ENCODE measurements at places on chromosomes 5 and 9.

GRCh38 chr5:176994460-176995121, 12.0 kb downstream of the UIMC1 start:
- DNase-seq = no peak

DNA sequence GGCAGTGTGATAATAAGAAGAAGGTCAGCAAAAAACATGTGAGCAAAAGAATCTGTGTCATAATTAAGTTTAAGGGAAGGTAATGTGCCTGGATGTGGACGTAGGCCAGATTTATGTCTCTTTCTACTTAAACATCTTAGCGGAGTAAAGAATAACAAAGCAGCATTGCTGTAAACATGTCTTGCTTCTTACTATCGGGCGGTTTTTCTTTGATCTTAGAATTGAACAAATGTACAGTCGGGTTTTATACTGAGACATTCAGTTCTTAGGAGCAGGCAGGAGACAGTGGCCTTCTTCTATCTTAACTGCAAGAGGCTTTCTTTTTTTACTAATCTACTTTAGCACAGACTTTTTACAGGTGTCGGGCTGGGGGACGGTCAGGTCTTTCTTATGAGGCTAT, 40.4 kb upstream of the FLT4 start:
- DNase-seq = no peak

DNA sequence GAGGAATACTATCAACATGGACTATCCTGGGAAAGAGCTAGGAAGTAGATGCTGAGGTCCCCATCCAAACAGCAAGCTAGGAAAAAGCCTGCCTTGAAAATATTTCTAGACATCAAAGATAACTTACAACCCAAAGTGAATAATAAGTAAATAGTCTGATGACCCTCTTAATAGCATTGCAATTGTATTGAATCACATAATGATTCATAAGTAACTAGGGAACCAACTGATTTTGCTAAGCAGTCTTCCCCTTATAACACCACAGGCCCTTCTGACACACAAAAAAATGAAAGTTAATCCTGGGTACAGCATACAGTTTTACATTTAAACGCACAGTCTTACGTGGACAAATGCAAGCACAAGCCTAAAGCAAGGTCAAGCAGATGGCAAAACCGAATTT, 199.3 kb downstream of the RFK start:
- no peak for DNase-seq

GRCh38 chr5:119470851-119471451, 18.7 kb downstream of the HSD17B4 start:
- no peak for DNase-seq

DNA sequence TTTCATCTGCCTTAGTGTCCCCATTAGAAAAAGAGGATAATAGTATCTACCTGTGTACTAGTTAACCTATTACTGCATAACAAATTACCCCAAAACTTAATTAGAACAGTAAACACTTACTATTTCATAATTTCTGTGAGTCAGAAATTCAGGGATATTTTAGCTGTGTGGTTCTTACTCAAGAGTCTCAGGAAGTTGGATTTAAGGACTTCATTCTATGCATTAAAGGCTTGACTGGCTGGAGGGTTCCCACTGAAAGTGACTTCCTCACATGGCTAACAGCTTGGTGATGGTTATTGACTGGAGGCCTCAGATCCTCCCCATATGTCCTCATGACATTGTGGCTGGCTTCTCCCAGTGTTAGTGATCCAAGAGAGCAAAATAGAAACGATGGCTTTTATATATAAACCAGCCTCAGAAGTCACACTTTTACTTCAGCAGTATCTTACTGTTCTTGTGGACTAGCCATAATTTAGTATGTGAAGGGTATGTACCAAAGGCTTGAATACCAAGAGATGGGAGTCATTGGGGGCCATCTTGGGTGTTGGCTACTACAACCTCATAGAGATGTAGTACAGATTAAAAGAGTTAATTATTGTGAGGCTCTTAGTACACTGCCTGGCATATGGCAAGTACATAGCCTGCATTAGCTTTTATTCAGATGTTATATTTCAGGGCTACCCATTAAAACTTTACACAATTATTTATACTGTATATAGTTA, 9.9 kb downstream of the RAD23B start:
- no peak for DNase-seq

DNA sequence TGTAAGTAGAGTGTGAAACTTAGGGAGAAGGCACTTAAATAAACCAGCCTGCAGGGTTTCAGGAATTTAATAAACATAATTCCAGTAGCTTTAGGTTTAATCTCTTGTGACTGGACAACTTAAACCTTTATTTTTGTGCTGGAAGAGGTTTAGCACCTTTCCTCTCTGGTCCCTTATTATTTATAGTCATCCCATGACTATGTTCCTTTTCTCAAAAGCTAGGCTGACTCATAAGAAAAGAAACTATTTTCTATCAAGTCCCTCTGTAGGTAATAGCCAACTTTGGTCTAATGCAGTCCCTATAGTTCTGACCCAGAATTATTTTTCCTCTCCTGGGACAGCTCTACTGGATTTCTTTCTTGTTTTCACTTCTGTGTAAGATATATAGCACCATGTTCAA, 588.9 kb downstream of the NR2F1-AS1 start:
- no peak for DNase-seq

DNA sequence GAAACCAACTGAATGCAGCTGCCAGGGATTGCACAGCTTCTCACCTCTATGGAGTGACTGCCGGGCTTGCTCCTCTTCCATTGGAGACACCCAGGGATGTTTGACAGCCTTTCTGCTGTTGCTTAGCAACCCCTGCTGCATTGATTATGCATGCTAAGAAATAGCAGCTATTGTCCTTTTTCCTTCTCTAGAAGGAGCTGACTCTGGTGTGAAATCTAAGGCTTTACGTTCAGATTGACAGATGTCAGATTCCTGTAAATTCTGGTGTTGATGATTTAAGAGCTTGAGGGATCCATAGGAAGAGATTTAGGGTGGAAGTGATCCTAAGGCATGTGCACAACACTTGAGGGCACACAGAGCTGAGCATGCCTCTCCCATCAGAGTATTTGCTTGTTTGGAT, 267.7 kb downstream of the NTRK2 start:
- DNase-seq = no peak

GRCh38 chr9:137429974-137430722, 7.0 kb downstream of the NOXA1 start:
- DNase-seq = no peak

DNA sequence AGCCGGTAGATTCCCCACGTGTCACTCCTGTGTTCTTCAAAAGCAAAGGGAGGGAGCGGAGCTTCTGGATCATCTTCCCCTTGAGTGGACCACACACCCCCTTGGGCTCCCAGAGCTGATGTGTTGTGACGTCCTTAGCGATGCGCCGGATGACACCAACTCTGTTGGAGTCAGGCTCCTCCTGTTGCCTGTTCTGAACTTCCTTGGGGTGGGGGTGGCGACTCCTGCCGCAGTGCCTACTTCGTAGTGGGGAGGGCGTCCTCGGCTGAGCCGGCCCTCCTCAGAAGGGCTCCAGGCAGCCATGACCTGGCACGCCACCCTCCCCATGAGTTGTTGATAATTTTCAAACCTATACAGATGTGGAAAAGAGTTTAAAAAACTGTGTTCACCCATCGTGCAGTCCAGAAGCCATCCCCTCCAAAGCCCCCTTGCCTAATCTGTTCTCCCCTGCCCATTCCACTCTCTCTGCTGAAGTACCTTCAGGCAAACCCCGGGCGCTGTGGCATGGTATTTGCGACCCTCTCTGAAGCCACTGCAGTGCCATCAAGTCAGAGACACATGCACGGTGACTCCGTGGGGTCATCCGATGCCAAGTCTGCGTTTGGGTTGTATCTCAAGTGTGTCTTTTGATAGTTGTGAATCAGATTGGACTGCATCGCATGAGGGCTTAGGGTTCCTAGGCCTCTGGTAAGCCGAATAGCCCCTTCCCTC, 16.7 kb downstream of the EXOC3 start:
- DNase-seq = no peak

DNA sequence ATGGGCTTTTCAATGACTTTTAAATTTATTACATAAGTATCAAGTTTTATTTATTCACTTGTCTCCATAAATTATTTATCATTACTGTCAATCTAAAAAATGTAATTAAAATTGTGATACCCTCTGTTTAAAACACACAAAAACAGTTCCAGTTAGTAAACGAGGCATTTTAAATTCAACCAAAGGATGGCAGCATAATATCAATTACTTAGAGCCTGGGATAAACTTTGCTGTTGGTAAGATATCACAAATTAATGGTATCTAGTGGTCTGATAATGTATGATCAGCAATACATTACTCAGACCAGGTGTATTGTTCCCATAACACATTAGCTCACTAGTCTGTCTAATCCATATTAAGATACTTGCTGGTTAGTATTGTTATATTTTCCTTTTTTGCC, 9.6 kb upstream of the IFNE start:
- DNase-seq = no peak

DNA sequence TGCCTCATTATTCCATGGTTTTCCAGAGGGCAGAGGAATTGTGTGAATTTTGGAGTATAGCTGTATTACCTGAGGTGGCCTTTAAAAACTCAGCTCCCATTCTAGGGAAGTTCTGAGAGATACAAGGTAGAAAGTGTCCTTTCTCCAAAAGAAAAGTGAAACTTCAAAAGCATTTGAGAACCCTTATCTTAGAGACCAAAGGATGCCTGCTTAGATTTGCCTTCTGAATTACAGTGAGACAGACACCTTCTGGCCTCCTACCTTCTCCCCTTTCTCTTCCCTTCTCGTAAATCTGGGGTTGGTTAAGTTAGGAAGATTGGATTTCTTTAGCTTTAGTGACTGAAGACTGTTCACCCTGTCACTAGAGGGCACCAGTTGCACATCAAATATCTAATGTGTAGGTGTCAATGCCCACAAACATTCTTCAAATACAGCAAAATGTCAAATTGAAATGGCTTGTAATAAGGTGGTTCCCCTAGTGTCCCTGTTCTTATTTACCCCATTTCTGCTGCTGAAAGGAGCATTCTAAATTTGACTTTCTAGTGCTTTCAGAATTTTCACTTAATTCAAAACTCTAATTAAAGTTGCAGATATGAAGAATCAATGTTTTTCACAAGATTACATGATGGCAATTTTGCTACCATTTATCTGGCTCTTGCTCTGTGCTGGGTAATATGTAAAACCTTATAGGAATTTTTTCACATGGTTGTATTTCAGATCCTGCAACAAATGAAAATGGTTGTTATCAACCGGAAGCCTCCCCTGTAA, 46.7 kb downstream of the PRRC1 start:
- peak; percentile 15 for DNase-seq

GRCh38 chr9:95297760-95298159, 19.7 kb downstream of the FANCC start:
- DNase-seq = no peak

GRCh38 chr5:135189024-135189423, 155.0 kb upstream of the PITX1 start:
- no peak for DNase-seq

- no peak for DNase-seq
These were observed 4.5 kb downstream of the CAMK2A start for GRCh38 chr5:150285114-150285513.

DNA sequence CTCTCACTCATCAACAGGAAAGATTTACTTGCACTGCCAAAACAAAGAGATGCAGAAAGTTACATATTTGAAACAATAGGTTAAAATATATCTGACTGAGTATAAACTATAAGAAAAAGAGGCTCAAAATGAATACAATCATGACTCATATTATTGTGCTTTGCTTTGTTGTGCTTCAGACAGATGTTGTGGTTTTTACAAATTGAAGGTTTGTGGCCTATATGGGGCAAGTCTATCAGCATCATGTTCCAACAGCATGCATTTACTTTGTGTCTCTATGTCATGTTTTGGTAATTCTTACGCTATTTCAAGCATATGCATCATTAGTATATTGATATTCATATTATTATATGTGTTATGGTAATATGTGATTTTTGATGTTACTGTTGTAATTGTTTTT, 330.0 kb downstream of the PRR16 start:
- no peak for DNase-seq

DNA sequence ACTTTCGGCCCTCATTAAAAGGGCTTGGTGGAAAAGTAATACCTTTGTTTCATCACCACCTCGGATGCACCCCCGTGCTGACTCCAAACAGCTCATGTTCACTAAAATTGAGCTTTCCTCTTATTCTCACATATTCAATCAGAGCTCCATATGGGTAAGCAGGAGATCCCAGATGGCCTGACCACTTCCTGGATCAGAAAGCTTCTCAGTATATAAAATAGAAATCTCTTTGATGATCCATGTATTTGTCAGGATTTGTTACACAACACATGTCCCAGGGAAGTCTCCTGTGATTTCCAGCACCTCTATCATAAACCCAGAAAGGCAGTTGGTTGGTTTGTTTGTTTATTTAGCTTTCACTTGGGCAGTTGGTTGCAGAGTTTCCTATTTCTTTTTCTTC, 402.0 kb downstream of the MLLT3 start:
- no peak for DNase-seq

DNA sequence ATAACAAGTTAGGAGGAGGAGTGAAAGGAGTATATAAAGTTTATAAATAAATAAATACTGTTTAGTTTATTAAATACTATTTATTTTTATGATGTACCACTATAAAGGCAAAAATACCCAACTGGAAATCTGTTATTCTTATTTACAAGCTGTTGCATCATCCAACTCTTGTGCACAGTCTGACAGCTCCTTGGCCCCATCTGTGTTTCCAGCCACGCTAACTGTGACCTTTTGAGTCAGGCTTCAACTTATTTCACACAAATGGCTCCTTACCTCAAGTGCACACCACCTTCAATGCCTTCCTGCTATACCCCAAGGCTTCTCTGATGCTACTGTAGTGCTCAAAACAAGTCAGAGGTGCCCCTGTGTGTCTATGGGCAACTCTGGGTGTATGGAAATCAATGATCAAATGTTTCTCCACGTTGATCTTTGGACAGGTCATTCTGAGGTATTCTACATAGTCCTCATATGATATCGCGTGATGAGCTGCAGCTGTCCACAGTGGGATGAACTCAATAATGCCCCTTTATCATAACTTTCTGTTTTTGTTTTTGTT, 303.2 kb upstream of the GRAMD2B start:
- no peak for DNase-seq

- peak; percentile 49 for DNase-seq
These were observed 44.0 kb downstream of the GGTA1 start for GRCh38 chr9:121455527-121456239.

GRCh38 chr5:112119508-112119907, 299.6 kb downstream of the EPB41L4A start:
- no peak for DNase-seq

GRCh38 chr9:124218987-124219461, 38.7 kb upstream of the NEK6 start:
- no peak for DNase-seq

Data from stimulated activated CD8-positive, alpha-beta memory T cell treated with anti-CD3 and anti-CD28 coated beads, Interleukin-15, amount 100 ng/mL, for 48 hours (primary cell).